ENCODE measurements at places on chromosomes 5 and 9. TPM values are rescaled to one million over a fixed set of nuclear protein-coding genes. Genes with fewer than 3 reads are reported as not detected.

DNM1 gene
- total RNA-seq = 87.0 TPM

GPR21 gene
- 5.5 TPM for total RNA-seq

LARP1 gene
- total RNA-seq = 272 TPM

- DNase-seq = no peak
These were observed 316.7 kb downstream of the PLK2 start for GRCh38 chr5:58143181-58143580.

- no peak for DNase-seq
These were observed 24.1 kb downstream of the PSAT1 start for GRCh38 chr9:78320875-78321496.

- no peak for DNase-seq
These were observed 298.5 kb downstream of the TRIM32 start for GRCh38 chr9:116985596-116985995.

DNA sequence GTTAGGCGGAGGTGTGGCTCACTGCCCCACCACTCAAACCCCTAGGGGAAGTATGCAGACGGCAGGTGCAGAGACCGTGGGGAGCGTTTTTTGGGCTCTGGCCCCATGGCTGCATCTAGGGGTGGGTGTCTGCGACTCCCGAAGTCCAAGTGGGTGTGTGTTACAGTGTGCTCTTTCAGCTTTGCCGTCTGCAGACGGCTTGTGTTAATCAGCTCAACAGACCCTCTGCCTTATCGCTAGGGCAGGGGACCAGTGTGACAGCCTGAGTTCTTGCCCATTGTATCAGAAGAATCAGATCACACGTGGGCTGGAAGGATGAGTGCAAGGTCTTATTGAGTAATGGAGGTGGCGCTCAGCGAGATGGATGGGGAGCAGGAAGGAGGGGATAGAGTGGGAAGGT is 162.8 kb downstream of the ENC1 start:
- DNase-seq = no peak

DNA sequence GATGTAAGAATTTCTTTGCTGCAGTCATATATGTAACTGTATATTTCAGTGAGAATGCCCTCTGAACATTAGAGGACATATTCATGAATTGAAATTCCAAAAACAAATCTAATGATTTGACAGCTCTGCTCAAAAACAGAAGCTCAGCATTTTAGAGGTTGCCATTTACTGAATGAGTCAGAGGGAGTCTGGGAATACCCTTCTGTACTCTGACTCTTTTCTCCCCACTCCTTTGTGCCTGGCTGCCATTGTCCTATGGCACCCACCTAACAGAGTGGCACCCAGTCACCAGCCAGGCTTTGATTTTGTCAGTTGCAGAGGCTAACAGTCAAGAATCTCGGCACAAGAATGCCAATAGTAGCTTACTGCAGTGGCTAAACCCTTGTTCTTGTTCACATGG is 133.6 kb downstream of the ATG10 start:
- no peak for DNase-seq

DNA sequence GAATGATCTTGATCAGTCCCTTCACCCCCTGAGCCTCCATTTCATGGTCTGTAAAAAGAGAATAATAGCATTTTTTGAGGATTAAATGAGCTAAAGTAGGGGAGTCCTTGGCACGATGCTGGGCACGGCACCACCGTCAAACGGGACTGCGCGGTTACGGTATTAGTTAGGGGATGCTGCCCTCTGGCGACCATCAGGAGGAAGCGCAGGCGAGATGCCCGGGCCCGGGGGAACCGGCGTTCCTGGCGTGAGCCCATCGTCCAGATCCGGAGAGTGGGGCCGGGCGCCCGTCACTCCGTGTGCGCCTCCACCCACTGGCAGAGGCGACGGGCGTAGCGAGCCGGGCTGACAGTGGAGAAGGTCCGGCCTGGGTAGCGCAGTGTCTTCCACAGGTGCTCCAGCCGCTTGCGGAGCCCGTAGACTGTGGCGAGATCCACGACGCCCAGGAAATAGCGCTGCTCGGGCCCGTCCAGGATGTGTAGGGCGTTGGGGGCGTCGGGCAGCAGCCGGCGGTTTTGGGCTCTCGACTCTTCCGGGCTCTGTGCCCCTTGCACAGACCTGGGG is 4.8 kb upstream of the ST6GALNAC4 start:
- peak; percentile 66 for DNase-seq

DNA sequence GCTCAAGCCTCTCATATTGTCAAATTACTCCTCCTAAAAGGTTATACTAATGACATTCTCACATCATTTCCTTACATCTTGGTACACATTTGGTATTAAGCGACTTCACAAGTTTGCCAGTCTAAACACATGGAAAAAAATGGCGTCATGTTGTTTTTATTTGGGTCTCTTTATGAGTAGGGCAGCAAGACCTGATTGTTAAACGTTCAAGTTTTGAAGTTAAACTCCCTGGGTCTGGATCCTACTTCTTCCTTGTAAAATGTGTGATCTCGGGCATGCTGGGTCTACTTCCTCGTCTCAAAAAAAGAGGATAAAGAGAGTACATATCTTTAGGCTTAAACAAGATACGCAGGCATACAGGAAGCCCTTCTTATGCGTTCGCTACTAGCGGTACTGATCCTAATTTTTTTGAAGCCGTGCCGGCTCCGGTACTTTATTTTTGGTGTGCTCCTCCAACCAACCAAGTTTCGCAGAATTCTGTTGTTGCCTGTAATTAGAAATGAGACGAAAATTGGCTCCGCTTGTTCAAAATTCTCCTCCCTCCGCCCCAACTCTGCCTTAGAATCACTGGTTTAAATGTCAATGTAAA is 596 bp upstream of the CDC37L1 start:
- DNase-seq = no peak

GRCh38 chr5:132094393-132095076 is 20.9 kb downstream of the CSF2 start:
- DNase-seq = no peak

GRCh38 chr9:4927701-4928100 is 57.4 kb upstream of the JAK2 start:
- no peak for DNase-seq

DNA sequence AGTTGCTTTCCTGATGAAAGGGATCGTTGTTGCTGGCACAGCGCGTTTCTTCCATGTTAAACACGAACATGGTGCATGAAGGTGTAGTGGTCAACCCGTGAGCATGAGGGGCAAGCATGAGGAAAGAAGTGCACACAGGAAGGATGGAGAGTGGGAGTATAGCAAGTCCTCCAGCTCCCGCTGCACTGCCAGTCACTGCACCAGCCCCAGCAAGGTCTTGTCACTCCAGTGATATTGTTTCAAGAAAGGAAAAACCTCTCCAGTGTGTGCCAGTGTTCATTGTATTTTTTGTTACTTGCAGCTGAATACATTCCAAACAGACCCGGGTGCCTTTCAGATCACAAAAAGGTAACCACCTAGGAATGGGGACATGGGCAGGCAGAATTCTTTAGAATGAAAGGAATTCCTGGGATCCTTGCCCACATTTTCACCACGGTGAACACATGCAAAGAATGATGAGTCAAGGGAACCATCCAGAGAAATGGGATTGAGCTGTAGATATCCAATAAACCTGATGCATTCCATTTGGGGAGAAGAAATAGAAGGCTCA is 186.3 kb downstream of the AOPEP start:
- no peak for DNase-seq

DNA sequence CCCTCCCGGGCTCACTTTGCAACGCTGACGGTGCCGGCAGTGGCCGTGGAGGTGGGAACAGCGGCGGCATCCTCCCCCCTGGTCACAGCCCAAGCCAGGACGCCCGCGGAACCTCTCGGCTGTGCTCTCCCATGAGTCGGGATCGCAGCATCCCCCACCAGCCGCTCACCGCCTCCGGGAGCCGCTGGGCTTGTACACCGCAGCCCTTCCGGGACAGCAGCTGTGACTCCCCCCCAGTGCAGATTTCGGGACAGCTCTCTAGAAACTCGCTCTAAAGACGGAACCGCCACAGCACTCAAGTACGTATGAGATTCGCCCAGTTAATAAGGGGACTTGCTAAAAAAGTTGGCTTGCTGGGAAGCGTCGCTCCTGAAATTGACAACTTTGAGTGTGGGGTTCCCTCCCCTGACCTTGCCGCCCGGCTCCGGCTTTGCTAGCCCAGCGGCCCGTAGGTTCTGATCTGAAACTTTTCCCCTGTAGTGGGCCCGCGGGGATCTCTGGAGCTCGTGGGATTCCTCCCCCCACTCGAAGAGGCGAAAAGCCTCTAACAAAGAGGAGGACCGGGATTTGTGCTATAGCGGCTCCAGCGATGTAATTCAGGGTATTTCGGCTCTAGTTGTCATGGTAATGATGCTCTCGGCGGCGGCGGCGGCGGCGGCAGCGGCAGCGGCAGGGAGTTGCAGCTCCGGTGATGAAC is 572 bp downstream of the NR4A3 start:
- DNase-seq = no peak

GRCh38 chr5:68362331-68362730 is 146.8 kb downstream of the PIK3R1 start:
- DNase-seq = no peak

- DNase-seq = no peak
These were observed 30.1 kb downstream of the PPARGC1B start for GRCh38 chr5:149759986-149760853.

GRCh38 chr5:123700624-123701287 is 188.8 kb downstream of the CSNK1G3 start:
- DNase-seq = no peak

DNA sequence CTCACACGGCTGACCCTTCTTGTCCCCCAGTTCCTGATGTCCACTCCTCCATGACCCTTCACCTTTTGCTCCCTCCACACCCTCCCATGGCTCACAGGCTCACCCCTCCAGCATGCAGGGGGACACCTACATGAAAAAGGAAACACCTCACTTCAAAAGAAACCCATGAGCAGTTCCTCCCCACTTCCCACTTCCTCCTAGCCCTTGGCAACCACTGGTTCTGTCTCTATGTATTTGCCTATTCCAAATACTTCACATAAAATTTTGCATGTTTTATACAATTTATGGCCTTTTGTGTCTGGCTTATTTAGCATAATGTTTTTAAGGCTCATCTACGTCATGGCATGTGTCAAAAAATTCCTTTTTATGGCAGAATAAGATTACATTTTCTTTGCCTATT is 100.2 kb upstream of the S1PR3 start:
- no peak for DNase-seq

DNA sequence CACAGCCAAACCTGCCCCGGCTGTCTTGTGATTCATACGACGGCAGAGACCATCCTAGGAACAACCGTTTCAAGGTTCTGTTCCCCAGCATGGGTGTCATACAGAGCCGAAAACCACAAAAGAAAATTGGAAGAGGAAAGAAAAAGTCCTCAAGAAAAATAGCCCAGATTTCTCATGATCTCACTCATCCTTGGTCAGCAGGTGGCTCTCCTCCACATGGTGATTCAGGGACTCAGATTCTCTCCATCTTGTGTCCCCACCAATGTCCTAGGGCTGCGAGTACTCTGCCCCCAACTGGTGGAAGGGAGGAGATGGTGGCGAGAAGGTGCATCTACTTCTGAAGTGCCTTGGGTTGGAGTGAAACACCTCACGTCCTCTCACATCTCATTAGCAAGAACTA is 25.6 kb downstream of the PDZD2 start:
- no peak for DNase-seq

DNA sequence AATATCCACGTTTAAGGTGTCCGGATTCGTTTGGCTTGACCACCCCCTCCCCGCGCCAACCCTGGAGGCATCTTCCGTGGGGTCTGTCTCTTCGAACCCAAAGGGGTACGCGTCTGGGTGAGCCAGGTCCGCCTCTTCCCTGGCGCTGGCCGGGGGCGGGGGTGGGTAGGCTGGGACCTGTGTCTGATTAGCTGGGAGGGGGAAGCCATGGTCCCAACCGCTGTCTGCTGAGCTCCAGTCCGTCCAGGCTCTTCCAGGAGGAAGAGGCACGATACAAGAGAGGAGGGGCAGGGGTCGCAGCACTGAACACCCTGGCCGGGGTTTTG is at the start of gene LVRN:
Gene LVRN (plus strand): TSS at position 237 of the 326 bp plus-strand sequence. CDS start 143 bp downstream, outside the sequence.
- no peak for DNase-seq

GRCh38 chr9:12712532-12712931 is 19.3 kb downstream of the TYRP1 start:
- DNase-seq = no peak

- DNase-seq = no peak
These were observed 442.9 kb upstream of the FTMT start for GRCh38 chr5:121408778-121409177.

DNA sequence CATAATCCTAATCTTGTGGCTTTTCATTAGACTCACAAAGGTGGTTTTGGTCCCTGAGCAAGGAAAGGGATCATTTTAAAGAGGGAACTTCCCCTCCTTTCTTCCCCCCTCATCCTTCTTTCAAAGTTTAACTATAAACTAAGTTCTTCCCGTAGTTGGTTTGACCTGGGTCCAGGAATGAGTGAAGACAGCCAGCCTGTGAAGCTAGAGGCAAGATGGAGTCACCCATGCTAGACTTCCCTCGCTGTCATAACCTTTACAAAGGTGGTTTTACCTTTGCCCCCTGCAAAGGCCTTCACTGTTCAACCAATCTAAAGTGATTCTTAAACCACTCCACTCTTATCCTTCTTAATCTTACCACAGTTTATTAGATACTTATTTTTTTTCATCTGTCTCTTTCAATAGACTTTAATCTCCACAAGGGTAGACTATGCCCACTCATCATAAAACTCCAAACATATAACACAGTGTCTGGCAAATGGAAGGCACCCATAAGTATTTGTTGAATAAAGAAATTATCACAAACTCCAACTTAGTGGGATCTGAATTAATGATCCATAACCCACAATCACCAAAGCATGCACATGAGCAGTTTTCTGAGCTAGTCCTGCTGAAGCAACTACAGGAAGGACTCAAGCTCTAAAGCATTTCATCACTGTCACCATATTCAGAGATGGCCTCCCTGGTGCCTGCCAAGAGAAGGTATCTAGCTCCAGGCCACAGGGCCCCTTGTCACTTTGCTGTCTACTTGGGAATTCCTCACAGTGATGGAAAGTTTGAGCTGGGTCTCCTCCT is 369.0 kb downstream of the SPOCK1 start:
- no peak for DNase-seq

DNA sequence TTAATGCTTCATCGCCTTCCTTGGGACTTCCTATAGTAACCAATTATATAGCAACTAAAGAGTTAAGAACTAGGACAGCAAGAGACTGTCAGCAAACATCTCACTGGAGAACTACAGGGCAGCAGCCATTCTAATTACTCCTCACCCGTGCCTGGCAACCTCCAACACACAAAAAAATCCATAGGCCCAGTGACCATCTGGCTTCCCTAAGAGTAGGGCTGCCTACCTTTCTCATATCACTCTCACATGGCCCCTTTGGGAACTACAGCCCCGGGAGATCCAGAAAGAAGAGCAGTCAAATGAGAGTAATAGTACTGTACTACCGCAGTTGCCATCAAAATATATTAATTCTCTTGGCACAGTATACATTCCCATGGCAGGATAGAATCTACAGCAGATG is 5.7 kb downstream of the DCAF10 start:
- no peak for DNase-seq
